ENCODE measurements at places on chromosomes 4 and X.

- DNase-seq: peak; percentile 50
Measured at GRCh38 chr4:1910643-1911042, 39.5 kb downstream of the NSD2 start.

- no peak for DNase-seq
Measured at GRCh38 chr4:186134257-186134656, 29.8 kb downstream of the FAM149A start.

GRCh38 chr4:173469622-173470021 is 60.4 kb downstream of the HAND2 start:
- DNase-seq: no peak

DNA sequence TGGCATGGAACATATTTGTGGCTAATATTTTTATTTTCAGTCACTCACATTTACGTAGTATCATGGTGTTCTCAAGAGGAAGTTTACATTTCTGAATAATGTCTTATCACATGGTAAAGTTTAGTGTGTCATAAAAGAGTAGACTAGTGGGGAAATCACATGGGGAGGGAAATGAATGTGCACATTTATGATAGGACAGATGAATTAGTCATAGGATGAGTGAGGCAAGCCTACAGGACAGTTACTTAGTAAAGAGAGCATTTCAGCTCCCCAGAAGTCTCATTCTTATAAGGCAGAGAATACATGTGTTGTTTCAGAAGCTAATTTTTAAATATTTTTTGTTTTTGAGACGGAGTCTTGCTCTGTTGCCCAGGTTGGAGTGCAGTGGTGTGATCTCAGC is 6.2 kb downstream of the GK start:
- DNase-seq: no peak

GRCh38 chr4:174479140-174479539 is 43.1 kb downstream of the HPGD start:
- DNase-seq: no peak

DNA sequence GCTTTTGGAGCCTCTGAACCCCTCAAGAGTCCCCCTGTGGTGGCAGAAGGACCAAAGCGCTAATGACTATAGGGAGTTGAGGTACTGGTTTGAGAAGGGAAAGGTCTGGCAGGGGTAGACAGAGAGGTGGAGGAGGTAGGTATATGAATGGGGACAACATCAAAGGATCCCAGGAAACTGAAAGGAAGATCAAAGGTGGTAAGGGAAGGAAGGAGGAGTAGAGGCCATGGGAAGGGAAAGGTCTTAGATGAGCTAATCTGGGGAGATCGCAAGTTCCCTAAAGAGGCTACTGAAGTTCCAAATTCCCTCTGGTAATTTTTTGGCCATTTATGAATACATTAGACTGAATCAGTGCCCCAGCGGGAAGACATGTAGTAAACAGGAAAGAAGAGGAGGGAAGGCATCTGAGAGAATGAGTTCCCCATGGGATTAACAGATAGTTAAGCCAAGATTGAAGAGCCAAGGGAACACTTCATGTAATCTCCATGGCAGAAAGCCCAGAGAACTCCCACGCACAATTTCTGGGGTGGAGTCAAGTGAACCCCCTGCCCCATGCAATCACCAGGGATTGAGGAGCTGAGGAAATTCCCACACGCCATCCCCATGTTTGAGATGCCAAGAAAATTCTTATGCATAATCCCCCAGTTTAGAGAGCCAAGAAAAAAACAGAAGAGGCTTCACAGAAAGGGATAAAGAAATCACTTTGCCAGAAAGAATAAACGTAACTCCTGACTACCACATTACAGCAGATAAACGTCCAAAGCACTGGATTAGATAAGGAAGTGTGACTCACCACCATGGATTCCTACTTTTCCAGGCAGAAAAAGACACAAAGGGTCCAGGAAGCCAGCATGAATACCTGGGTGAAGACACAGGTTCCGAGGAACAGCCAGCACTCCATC is 25.8 kb downstream of the ZNF630 start:
- no peak for DNase-seq

DNA sequence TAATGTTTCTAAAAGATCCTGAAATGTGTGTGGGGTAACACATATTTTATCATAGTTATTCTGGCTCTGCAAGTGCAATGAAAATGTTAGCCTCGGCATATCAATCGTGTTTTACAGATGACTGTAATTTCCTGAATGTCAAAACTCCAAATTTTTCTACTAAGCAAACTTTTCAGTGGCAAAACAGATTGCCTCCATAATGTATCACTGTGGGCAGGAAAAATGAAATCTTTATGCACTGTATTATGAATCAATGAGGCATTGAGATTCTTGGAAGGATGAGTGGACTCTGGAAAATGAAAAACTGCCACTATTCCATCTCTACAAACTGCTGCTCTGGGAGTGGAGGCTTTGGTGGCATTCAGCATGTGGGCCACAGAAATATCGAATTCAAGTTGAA is 160.1 kb upstream of the MBNL3 start:
- DNase-seq: no peak

GRCh38 chr4:129429581-129430320 is 333.8 kb downstream of the C4orf33 start:
- DNase-seq: no peak

DNA sequence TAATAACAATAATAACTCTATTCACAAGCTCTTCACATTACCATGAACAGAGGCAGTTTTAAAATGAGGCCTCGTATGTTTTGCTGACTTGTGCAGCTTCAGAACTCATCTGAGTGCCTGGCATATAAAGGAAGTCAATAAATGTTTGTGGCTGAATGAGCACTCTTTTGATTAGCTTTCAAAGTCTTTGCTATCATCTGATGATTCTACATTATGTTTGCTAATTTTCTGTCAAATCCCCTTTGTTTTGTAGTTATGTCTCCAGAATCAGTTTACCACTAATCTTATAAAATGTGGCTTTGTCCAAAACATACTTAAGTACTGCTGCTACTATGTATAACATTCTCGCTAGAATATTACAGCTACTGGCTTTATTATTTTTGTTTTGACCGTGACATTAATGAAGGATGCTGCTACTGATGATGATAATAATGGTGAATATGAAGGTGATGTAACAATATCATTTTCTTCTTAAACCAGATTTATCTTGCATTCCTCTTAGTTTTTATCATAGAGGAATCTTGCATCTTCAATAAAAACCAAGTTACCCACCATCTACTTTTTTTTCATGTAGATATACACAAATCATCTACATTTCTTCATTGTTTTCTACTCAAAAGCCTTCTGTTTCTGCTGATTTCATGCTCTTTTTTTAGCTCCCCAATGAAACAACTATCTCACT is 384.5 kb downstream of the NAF1 start:
- DNase-seq: no peak
